Esophagus squamous epithelium (tissue), 5 donors: ENCODE measurements at places on chromosomes 6 and 20.

- DNase-seq: no peak
Observed at GRCh38 chr6:47485491-47486135, 8.0 kb downstream of the CD2AP start.

DNA sequence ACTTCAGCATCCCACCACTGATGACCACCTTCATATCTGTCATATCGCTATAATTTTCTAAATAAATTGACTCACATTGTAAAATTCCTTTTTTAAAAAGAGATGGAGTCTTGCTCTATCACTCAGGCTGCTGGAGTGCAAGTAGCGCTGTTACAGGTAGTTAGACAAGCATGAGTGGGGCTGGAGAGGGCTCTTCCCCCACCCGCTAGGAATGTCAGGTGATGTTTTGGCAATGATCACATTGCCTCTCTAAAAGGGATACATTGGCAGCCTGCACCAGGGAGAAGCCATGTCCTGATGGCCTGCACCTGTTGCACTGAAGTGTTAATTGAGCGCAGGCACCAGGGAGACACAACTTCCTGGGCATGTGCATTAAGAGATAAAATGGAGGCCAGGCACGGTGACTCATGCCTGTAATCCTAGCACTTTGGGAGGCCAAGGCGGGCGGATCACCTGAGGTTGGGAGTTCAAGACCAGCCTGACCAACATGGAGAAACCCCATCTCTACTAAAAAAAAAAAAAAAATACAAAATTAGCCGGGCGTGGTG, 16.9 kb upstream of the SLC22A16 start:
- DNase-seq: no peak

- DNase-seq: no peak
Observed at GRCh38 chr6:57222743-57223077, 603 bp upstream of the RAB23 start.

DNA sequence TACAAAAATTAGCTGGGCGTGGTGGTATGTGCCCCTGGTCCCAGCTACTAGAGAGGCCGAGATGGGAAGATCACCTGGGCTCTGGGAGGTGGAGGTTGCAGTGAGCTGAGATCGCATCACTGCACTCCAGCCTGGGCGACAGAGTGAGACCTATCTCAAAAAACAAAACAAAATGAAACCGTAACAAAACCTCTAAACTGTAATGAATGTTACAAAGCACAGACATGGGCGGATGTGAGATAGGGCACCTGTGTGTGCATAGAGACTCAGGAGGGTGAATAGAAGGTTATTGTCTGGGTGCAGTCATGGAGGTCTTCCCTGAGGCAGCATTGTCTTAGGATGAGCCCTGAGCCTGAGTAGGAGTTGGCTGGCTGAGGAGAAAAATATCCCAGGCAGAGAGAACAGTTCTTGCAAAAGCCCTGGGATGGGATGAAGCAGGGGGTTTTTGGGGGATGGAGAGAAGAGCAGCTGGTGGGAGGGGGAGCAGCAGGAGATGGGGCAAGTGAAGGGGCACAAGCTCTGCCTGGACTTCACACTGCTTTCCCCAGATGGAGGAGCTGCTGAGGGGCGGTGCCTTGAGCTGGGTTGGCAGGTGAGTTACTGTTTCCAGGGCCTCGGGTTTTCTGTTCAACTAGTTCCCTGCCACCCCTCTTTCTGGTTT, 5.2 kb downstream of the BCAS4 start:
- DNase-seq: no peak

DNA sequence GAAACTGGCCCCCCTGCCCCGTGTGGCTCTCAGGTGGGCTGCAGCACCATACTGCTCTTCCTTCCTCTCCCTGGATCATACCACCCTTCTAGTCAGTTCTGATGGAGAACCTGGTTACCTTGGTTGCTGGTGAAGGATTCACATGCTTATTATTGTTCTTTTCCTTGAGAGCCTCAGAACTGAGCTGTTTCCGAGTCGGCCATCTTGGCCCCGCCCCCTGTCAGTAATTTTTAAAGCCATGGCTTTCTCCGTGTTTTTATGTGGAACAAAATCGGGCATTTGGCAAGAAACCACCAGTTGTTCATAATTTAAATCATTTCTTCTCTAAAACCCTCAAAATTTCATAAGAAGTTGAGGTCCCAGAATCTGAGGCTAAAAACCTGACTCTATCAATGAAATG, 493.8 kb downstream of the NKAIN2 start:
- DNase-seq: no peak

GRCh38 chr6:64553249-64553786, 917.7 kb downstream of the PHF3 start:
- DNase-seq: no peak
